Activated naive CD4-positive, alpha-beta T cell treated with anti-CD3 and anti-CD28 coated beads, Interleukin-2, amount 50 U/mL, for 72 hours (primary cell): ENCODE measurements at places on chromosomes 16 and 17. TPM values are rescaled to one million over a fixed set of nuclear protein-coding genes. Genes with fewer than 3 reads are reported as not detected.

TUBB3 gene
- not detected for total RNA-seq

ZC3H7A gene
- 108 TPM for total RNA-seq

ZNF668 gene
- total RNA-seq = 14.5 TPM

SCIMP gene
- not detected for total RNA-seq

PSMC3IP gene
- 52.5 TPM for total RNA-seq
